ENCODE measurements at places on chromosomes 1 and 21.

DNA sequence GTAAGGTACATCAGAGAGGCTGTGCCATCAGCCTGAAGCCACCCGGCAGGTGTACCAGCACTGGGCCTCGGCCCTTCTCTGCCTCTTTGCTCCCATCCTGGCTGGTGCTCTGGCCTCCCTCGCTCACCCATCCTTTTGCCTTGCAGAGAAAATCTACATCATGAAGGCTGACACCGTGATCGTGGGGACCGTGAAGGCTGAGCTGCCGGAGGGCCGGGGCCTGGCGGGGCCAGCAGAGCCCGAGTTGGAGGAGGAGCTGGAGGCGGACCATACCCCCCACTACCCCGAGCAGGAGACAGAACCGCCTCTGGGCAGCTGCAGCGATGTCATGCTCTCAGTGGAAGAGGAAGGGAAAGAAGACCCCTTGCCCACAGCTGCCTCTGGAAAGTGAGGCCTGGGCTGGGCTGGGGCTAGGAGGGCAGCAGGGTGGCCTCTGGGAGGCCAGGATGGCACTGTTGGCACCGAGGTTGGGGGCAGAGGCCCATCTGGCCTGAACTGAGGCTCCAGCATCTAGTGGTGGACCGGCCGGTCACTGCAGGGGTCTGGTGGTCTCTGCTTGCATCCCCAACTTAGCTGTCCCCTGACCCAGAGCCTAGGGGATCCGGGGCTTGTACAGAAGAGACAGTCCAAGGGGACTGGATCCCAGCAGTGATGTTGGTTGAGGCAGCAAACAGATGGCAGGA lies 24.5 kb upstream of the TNFRSF1B start:
- DNase-seq: no peak

DNA sequence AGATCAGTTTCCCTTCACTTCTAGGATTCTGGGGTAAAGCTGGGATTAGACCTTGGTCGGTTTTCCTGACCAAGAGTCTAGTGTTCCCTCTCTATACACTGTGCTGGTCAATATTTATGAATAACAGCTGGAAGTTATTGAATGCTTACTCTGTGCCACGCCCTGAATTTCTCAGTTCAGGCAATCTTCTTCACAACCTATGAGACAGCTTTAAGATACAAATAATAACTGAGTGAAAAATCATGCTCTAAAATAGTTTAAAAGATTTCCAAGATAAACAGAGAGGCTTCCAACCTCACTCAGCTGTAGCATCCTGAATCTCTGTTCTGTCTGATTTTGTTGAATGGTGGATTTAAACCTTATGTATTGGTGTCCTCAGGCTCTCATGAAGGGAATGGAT lies 72.2 kb downstream of the GNG12 start:
- DNase-seq: no peak

GRCh38 chr1:244836584-244836983 lies 1.1 kb downstream of the COX20 start:
- DNase-seq: no peak

DNA sequence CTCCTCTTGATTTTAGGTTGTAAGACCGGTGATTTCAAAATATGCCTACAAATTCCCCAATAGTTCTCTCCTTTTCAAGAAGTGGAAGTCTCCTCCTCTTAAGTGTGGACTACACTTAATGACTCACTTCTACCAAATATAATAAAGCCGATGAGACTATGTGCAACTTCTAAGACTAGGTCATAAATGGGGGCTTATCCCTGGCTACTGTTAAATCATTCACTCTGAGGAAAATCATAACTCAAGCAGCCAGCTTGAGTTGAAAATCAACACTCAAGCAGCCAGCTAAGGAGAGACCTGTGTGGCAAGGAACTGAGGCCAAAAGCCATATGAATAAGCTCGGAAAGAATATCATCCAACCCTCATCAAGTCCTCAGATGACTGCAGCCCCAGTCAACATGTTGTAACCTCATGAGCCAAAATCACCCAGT lies 49.6 kb upstream of the PSMG1 start:
- no peak for DNase-seq

DNA sequence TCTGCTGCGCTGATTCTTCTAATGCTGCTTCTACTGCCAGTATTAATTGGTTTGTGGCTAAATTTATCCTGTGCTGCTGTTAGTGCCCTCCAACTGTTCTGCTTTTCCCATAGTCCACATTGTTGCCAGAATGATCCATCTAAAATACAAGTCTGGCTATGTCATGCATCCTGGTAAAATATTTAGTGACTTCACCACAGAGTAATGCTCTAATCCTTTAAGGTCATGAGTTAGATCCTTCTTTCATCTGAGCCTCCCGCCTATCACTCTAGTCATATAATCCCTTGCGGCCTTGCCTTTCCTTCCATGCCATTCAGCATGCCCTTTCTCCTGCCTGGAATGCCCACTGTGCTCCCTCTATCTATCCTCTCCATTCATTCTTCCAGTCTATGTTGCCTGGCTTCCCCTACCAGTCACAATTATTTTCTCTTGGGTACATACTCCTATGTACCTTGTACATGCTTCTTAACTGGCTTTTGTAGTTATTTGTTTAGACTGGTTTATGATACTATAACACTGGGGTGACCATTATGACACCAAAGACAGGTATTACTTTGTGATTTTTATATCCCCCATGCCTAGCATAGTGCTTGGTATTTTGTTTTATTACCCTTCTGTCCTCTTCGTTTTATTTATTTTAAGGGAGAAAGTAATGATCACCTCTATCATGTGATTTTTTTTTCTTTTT lies 144.0 kb downstream of the MAGI3 start:
- DNase-seq: no peak

- no peak for DNase-seq
These were observed 250.6 kb downstream of the FMN2 start for GRCh38 chr1:240342251-240342625.

GRCh38 chr1:244328476-244328875 lies 123.2 kb downstream of the ADSS2 start:
- no peak for DNase-seq

DNA sequence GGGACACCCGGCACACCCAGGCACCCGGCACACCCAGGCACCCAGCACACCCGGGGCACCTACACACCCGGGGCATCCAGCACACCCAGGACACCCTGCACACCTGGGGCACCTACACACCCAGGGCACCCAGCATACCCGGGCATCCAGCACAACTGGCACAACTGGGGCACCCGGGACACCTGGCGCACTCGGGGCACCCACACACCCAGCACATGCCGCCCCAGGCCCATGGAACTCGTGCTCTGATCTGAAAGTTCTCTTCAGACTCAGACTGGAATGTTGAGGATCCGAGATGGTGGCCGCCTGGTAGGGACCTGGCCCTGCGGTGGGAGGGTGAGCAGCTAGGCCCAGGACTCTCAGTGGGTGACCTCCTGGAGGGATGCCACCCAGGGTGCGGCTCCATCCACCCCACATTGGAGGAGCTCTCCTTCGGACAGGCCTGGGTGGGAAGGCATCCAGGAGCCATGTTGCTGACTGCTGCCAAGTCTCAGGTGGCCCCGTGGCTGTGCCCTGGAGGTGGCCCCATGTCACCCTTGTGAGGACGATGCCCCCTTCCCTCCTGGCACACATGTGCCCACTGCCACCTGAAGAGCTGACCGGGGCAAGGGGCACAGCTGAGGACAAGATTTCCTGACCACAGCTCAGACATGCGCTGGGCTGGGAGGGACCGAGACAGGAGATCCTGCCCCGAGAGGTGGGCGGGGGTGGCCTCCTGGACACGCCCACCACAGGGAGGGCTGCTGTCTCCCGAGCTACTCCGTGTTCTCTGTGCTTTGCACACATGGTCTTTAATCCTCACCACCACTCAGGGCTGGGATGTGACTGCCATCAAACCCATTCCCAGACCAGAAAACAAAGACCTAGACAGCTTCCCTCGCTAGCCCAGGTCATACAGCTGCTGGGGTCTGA lies 37.0 kb downstream of the UBE2G2 start:
- DNase-seq: no peak

DNA sequence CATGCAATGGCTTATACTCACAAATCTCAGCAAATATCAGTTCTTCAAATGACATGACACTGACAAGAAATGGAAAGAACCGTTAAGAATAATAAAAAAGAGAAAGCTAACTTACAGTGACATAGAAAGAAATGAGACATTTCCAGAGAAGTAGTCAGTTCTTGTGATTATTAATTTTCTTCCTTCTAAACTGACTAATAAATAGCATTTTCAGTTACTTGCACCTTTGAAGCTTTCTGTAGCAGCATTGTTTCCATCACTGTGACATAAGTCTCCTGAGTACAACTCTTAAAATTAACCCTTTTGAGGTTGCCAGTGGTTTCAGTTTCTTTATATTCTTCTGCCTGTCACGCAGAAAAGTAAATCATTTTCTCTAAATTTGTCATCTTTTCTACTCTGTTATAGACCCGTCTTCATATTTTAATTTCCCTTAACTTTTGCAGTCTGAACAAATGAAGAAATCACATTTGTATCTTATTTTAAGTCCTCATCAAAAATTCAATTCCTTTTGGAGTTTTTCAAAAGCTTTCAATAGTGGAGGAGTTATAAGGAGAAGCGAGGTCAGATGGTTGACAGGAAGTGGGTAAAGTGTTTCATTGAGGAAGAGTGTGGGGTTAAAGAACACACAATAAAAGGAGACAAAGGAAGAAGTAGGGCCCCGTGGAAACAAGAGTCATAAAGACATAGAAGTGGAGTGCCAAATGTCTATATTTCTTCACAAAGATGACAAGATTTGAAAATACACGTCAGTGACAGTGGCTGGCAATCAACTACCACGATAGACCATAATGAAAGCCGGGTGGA lies 57.9 kb upstream of the S1PR1 start:
- DNase-seq: no peak

- DNase-seq: no peak
These were observed 37.6 kb downstream of the ZYG11A start for GRCh38 chr1:52880206-52880605.

DNA sequence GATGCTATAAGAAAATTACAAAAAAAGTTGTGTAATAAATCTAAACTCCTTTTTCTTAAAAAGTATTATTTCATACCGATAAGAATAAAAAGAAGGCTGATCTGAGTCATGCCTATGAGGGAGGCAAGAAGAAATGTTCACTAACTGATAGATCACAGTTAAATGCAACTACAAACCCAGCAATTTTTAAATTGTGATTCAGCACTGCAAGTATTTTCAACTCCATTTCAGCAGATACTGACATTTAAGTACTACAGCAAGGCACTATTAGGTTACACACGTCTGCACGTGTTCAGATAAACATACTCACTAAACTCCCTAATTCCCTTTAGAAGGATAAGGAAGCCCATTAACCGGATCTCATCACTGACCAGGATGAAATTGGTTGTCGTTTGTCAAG lies 213.3 kb upstream of the ZRANB2 start:
- DNase-seq: no peak

DNA sequence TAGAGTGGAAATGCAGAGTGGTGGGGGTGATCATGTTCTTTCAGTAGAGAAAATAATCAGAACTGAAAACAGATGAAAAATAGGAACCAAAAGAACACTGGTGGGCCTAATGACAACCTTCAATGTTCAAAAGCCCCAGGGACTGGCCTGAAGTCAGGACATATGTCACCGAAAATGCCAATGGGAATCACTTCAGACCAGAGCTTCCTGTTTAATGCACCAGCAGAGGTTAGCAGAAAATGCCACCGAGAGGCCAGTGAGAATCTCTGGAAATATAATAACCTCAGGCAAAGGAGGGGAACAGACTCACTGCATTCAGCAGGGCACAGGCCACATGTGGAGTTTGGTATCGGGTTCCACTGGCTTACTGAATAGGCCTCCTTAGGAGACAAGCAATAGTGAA lies 15.9 kb upstream of the CD58 start:
- no peak for DNase-seq

DNA sequence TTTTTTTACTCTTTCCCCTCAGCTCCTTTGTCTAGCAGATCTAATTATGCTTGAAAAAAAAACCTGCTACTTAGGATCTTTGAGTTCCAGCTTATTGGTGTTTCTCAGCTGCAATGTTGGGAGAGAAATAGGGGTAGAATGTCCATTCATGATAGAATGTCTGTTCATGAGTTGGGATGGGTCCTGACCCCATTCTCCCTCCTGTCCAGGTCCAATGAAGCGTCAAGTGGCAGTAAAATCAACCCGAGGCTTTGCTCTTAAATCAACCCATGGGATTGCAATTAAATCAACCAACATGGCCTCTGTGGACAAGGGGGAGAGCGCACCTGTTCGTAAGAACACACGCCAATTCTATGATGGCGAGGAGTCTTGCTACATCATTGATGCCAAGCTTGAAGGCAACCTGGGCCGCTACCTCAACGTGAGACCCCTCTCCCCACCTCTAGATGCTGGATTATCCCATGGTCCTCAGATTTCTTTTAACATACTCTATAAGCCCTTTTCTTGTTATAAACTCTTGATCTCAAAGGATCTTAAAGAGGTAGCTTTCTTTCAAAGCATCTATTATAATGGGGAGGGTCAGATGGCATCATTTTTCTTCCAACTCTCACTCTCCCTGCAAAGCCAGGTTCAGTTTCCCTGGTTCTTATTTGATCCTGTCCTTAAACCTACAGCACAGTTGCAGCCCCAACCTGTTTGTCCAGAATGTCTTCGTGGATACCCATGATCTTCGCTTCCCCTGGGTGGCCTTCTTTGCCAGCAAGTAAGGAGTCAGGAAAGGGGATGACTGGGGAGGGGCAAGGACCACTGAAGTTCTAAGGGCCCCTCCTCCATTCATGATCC lies 11.1 kb downstream of the CERS2 start:
- no peak for DNase-seq

GRCh38 chr1:115854005-115854404 lies 13.1 kb upstream of the NHLH2 start:
- no peak for DNase-seq

GRCh38 chr1:161088587-161089110 lies 709 bp downstream of the NECTIN4 start:
- DNase-seq: no peak

DNA sequence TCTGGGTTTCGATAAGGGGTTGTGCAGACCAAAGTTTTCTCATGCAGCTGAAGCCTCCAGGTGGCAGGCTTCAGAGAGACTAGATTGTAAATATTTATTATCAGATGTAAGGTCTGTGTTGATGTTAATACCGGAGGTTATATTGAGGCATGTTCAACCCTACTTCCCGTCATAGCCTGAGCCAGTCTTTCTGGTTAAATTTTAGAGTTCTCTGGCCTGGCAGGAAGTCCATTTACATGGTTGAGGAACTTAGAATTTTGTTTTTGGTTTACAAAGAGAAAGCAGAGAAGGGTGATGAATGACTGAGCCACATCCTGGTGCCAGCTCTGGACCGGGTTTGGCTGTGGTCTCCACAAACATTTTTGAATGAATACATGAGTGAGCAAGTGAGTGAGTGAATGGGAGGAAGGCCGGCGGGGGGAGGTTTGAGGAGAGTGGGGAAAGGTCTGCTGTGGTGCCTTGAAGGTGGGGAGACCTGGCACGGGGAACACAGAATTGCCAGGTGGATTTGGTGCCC lies 218.5 kb downstream of the DISC1 start:
- DNase-seq: no peak

- DNase-seq: no peak
These were observed 27.7 kb upstream of the DYRK1A start for GRCh38 chr21:37338671-37339551.
